Stimulated activated CD4-positive, alpha-beta T cell treated with anti-CD3 and anti-CD28 coated beads, Interleukin-1b, Interleukin-23, amount 100 ng/mL, for 4 hours (primary cell): ENCODE measurements at places on chromosomes 7 and 10.

GRCh38 chr7:111708072-111708471, 145.8 kb upstream of the IMMP2L start:
- DNase-seq = no peak

- DNase-seq = no peak
Observed at GRCh38 chr10:92238586-92239098, 52.2 kb downstream of the CPEB3 start.

DNA sequence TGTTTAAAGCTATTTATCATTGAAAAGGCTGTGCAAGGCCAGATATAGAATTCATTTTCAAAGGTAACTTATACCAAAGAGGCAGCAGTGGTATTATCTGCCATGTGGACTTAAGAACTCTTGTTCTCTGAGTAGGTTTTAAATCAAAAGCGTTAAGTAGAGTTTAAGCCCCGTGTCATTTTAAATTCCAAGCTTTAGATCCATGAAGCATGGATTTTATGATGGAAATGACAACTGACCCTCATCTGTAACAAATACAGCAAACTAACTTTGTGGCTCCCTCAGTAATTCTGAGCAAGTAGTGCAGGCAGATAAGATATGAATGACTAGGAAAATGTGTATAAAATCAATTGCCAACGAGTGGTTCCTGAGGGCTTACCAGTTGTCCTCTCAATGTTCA, 247.0 kb downstream of the WDR11 start:
- DNase-seq = no peak

DNA sequence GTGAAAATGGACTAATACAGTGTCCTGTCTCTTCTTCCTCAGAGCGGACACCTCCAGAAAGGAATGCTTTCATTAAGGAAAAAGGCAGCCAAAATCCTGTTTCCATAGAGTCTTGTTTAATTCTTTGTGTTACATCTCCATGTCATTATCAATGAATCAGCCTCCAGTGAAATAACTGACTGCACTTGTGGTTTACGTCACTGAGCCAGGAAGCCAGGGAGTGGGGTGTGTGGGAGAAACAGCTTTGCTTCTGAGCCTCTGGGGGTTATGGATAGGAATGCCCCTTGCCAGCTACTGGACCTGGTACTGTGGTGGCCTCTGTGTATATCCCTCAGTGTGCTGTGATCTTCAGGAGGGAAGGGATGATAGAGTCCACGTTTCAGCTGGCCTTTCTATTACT, 416.8 kb downstream of the GALNT17 start:
- no peak for DNase-seq

GRCh38 chr7:66442385-66442784, 186.3 kb upstream of the KCTD7 start:
- no peak for DNase-seq

DNA sequence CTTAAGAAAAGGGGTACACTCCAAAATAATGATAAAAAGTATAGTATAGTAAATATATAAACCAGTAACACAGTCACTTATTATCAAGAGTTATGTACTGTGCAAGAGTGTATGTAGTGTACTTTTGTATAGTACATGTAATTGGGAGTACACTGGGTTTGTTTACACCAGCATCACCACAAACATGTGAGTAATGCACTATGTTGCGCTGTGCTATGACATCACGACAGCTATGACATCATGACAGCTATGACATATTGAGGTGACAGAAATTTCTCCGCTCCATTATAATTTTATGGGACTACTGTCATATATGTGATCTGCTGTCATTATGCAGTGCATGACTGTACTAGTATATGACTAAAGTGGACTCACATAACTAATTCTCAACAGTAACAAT, 84.6 kb downstream of the KMT2C start:
- DNase-seq = no peak

DNA sequence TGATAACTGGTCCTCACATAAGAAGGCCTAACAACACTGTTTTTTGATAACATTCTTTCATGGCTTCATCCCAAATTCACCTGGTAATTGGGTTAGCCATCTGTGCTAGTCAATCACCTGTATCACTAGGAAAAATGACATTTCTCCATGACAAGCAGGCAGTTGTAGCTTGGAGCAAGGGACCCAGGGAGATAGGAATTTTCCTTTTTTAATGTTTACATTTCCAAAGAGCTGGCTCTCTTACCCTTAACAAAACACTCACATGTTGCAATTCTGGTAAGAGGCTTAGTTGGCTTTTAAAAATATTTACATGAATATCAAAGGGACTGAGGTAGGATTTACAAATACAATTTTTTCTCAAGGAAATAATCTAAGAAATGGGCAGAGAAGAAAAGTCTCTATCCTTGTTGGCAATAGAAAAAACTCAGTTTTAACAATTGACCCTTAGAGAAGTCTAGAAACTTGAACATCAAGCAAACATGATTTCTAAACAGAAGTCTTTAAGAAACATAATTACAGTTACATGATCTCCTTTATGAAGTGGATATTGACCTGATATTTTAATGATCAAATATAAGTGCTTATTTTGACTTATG, 16.1 kb upstream of the AKR1C1 start:
- DNase-seq = no peak

GRCh38 chr10:49300140-49300974, 1.4 kb downstream of the C10orf71 start:
- DNase-seq = no peak

- no peak for DNase-seq
Observed at GRCh38 chr10:126166797-126167196, 221.5 kb downstream of the ADAM12 start.

GRCh38 chr10:103592186-103593021, 98.9 kb downstream of the NEURL1 start:
- peak; percentile 22 for DNase-seq

GRCh38 chr10:104648421-104648820, 7.3 kb downstream of the SORCS3 start:
- no peak for DNase-seq

DNA sequence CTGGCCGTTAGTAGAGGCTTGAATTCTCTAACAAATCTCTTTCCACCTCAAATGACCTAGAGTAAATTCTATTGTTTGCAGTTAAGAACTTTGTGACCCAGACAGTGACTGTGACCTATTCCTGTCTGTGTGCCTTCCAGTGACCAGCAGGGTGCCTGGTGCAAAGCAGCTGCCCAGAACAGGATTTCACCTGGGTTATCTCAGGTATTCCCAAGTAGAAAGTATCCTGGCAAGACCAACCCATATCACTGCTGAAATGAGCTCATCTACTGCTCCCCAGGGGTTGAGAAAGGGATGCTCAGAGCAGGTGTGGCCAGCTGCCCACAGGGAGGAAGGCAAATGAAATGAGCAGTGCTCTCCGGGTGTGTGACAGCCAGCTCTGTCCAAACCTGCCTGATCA, 2.1 kb upstream of the MSMB start:
- no peak for DNase-seq

DNA sequence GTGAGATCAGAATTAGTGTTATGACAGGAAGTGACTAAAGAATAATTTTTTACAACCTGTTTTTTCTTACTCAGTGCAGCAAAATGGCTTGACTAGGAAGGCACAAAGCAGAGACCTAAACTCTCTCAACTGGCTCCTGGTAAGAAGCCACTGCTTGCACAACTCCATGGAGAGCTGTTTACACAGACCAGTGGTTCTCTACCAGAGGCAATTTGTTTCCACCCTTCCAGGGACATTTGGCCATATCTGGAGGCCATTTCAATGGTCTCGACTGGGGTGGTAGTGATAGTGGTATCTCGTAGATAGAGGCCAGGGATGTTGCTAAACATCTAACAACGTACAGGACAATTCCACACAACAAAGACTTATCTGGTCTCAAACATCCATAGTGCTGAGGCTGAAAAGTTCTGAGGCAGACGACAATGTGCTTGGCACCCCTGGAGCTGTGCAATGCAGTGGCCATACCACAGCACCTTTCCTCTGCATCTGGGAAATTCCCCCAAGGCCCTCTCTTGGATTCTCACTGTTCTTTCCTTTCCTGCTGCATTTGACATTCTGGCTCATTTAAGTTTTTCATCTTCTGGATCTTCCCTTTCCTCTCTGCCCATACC, 105.4 kb upstream of the LAMB4 start:
- no peak for DNase-seq

DNA sequence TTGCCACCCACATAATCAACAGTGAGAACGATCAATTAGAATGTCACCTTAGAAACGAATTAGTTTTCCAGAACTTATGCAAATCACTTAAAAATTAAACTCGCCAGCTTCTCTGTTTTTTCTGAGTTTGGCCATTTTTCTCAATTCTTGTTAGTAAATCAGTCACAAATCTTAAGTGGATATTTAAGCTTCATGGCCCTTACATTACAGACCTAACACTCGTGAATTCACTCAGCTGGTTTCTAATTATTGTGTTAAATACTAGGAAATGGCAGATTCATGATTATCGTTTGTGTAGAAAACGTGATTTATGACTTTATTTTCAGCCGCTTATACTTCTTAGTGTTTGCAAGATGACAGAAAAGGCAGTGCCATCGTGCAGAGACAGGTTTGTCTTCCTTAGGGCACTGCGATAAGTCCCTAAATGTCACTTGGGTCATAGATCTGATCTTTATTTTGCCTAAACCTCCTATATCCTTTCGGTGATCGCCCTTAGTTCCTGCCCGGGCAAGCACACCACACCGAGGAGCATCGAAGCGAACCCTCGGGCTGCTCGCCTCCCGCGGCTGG, 587 bp upstream of the CELF2 start:
- DNase-seq = no peak

DNA sequence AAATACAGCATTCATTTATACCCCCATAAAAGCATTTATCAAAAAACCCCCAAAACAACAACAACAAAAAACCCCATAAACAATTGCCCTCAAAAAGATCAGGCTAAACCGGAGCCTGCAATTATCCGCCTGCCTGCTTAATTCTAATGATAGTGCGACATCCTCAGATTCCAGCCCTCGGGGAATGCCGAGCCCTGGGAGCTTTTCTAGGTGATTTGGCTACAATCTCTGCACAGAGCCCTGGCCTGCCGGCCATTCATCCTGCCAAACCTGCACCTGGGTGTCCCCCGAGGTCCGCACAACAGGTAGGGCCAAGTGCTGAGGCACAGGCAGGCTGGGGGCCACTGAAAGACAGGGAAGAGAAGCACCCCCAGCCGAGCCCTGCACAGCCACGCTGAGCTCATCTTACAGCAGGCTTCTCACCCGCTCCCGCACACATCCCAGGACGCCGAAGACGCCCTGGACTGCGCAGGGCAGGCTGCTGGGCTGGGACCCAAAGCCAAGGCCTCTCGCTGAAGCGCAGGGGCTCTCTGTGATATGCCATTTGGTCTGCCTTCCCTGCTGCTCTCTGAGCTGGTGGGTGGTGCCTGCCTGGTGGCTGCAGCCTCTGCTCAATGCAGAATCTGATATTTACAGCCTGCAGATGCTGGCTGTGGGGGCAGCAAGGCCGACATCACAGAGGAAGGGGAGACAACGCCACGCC, 57.5 kb downstream of the CAMK2B start:
- DNase-seq = no peak

GRCh38 chr10:23535381-23535780, 96.5 kb downstream of the OTUD1 start:
- no peak for DNase-seq

DNA sequence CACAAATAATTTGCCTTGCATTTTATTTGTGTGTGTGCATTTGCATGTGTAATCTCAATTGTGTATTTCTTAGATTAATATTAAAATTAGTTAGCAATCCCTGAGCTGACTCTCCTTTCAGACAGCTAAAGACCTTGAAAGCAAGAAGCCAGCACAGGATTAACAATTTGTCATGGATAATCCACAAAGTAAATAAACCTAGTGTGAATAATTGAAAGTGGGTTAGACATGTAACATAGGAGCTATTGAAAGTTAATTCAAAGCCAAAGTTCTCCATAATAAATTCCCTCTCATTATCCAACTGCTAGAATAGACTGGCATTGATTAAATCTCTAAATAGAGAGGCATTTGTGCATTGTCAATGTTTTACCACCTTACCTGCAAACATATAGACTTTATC, 326.1 kb downstream of the PLXDC2 start:
- DNase-seq = no peak

- no peak for DNase-seq
Observed at GRCh38 chr7:105877736-105878135, 1.3 kb upstream of the ATXN7L1 start.

DNA sequence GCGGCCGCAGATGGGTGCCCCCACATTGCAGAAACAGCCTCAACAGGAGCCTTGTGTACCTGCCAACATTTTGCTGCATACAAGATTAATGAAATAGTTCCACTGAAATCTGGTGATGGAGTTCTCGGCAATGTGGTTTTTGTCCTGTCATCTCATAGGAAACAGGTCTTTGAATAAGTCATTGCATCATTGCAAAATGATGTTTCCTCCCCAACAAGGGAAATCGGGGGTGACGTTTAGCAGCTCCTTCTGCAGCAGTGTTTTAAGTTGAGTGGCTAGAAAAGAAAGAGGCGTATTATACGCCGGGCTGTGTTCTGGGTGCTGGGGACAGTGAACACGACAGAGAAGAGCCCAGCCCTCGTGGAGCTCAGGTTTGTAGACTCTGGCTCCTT, 177.0 kb downstream of the PRKAG2 start:
- no peak for DNase-seq

DNA sequence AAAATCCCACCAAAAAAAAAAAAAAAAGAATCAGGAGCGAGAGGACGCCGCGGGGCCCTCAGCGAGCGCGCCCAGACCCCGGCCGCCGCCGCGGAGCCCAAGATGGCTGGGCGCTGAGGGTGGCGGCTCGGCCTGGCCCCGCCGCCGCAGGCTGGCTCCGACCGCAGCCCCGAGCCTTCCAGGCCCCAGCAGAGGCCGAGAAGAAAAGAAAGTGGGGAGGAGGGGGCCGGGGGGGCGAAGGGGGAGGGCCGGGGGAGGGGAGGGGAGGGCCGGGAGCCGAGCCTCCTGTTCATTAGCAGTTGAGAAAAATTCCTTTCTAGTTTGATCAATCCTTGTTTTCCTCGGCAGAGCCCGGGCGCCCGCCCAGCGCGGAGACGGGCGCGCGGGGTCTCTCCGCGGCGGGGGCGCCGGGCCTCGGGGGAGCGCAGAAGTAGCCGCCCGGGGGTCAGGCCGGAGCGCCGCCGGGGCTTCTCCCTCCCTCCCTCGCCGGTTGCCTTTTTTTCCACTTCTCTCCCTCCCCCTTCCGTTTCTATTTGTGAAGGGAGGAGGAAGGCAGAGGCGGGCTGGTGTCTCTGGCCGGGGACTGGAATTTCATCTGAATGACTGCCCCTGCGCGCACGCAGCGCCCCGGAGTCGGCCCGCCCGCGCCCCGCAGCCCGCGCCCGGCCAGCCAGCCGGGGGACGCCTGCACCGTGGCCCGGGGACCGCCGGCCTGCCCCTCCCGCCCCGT, 778 bp upstream of the TRIM8 start:
- peak; percentile 9 for DNase-seq

GRCh38 chr7:12765431-12766100, 78.1 kb downstream of the ARL4A start:
- DNase-seq = no peak

GRCh38 chr10:61618388-61618961, 44.3 kb upstream of the CABCOCO1 start:
- DNase-seq = no peak

GRCh38 chr10:58734116-58734515, 221.4 kb downstream of the BICC1 start:
- DNase-seq = no peak

- no peak for DNase-seq
Observed at GRCh38 chr7:128948976-128949760, 11.4 kb downstream of the IRF5 start.

- DNase-seq = no peak
Observed at GRCh38 chr7:30224511-30225062, 59.8 kb upstream of the ZNRF2 start.

GRCh38 chr10:31011017-31011664, 20.5 kb downstream of the ZNF438 start:
- DNase-seq = no peak
